ENCODE measurements at places on chromosomes 2 and 18.

DNA sequence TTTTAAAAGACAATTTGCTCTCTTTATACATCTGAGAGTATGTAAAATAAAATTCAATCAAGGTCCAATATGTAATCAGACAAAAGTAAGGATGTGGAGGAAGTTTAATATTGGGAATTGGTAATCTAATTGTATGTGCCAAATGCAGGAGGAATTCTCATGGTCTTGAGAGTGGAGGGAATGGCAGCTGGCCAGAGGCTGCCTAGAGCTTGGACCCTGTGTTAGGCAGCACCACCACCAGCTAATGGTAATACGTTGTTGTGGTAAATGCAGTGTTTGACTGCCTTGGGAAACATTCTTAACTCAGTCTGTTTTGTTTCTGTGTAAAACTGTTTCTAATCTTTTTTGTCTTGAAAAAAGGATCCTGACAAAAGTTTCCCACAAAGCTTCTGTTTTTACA lies 30.0 kb downstream of the GALNT1 start:
- no peak for DNase-seq

GRCh38 chr2:110904779-110905148 lies 172.4 kb downstream of the ACOXL start:
- DNase-seq = no peak

- no peak for DNase-seq
Measured at GRCh38 chr2:240386326-240386725, 49.1 kb upstream of the GPC1 start.

DNA sequence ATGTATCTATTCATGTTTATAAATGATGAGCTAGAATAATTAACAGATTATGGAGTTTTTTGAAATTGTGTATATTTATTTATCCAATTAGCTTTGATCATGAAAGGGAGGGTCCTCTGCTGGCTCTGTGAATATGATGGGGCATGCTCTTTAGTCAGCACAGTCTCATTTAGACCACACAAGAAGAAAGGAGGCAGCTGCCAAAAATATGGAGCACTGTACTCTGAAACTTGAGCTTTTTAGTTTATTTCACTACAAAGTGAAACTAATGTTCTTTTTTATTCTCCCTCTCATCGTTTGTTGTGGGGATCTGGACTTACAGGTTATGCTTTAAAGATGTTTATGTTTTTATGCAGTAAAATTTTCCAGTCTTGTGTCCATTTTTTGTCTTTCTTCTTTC lies 266.9 kb upstream of the GULP1 start:
- peak; percentile 3 for DNase-seq

- no peak for DNase-seq
Measured at GRCh38 chr2:47309952-47310800, 92.8 kb upstream of the MSH2 start.

DNA sequence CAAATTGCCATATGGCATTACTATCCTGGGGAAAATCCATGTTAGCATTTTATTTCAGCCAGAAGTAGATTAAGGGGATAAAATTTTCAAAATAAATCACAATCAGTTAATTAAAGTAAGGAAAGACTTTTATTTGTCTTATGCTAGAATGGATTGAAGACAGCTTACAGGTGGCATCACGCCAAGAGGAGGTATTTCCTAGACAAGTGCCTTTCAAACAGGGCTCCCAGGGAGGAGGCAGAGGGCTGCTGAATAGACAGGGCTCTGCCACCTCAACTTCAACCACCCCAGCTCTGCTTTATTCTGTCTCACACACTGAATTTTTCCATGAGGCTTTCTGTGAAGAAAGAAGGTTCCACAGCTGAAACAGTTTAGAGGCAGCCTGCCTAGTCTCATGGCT lies 12.2 kb downstream of the CCDC68 start:
- no peak for DNase-seq

DNA sequence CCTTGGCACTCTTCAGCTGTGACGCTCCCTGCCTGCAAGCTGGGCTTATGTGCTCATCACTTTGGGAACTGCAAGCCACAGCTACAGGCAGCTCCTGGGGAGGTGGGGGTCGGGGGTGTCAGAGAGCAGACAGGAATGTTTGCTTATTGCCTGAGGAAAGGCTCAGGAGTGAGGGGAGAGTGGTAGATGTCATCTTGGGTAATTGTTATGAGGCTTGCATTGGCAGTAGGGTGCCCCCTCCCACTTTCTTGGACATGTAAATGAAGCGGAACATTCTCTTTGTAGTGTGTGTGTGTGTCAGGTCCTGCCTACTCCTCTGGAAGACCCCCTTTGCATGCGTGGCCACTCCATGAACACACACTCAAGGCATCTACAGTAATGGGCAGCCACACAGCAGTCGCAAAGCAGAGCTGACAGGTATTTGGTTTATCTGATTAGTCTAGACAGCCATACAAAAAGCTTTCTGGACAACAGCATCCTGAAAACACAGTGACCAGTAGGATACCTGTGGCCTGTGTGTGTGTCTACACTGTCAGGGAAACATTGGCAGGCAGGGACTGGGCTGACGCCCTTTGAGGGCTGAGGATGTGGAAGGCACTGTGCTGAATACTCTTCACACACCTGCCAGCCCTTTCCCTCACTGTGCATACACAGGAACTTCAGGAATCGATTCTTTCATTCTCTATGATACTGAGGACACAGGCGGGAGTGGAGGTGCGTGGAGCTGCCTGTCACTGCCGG lies 17.1 kb upstream of the MC2R start:
- DNase-seq = no peak

DNA sequence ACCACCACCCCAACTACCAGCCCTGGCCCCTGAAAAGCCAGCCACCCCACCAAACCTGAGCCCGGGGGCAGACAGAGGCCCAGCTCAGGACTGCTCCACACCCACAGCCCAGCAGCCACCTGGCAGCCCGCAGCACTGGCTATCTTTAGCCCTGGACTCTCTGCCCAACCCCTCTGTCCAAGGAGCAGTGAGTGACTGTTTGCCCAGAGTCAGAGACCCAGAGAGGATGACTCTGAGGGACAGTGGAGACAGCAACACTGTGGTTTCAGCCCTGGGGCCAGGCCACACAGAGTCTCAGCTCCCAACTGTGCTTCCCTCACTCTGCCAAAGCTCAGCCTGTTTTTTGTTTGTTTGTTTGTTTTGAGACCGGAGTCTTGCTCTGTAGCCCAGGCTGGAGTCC lies 32.6 kb downstream of the BIN1 start:
- no peak for DNase-seq

- no peak for DNase-seq
Measured at GRCh38 chr2:189116087-189116486, 63.5 kb downstream of the COL5A2 start.

DNA sequence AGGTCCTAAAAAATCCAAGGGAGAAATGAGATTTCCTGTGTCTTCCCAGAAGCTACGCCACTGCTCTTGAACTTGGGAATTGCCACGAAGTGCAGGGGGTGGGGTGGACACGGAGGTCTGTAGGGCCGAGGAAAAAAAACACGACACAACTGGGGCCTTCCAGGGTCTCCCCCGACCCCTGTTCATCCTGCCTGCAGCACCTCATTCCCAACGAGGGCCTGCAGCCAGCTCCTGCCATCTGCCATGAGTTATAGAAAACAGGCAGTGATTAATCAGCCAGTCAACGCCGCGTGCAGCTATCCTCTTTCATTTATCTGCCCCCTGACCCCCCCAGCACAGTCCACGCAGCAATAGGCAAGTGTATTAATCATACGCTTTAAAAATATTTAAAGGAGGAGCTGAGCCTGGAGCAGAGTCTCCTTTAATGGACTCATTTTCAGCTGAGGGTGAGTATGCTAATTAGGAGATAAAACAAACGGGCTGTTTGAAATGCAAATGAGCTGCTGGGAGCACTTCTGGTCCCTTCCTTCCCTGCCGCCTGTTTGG lies 209.9 kb downstream of the TFCP2L1 start:
- peak; percentile 82 for DNase-seq

DNA sequence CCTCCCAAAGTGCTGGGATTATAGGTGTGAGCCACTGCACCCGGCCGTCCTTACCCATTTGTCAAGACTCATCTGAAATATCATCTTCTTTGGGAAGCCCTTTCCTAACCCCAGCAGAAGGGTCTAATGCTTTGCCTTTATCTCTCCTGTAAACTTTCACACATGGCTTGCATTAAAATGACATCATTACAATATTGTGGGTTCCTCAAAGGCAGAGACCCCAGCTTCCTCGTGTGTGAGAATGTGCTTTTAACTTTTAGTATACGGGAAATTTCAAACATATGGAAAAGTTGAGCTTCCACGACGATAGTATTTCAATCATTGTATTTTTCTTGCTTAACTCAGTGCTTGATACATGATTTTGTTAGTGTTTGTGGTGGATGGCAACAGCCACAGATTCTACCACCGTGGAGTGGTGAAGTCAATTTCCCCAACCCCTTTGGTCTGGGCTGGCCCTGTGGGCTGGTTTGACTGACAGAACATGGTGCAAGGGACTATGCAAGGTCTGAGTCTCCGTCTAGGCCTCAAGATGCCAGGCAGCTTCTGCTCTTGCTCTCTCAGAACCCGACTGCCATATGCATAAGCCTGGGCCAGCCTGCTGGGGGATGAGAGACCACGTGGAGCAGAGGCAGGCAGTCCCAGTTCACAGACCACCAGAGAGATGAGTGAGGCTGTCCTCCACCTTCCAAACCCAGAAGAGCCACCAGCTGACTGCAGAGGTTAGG lies 39.9 kb downstream of the NGEF start:
- DNase-seq = no peak

All from AG04450 (cell line).